ENCODE measurements at places on chromosomes 5 and 9. TPM values are rescaled to one million over a fixed set of nuclear protein-coding genes. Genes with fewer than 3 reads are reported as not detected.
A peak's percentile ranks its signal among the peaks of the same experiment; 100 is the strongest.

Gene TMC1
- 0.54 TPM for total RNA-seq

Gene LTC4S
- total RNA-seq: 10.1 TPM

Gene SCGB3A2
- total RNA-seq: 36.1 TPM

Gene TAS2R1
- 0.31 TPM for total RNA-seq

Gene HK3
- total RNA-seq: not detected

Gene SV2C
- 0.12 TPM for total RNA-seq

- no peaks in the 10 kb centered on the region for H3K4me1 ChIP-seq
- no peak overlapping the region for H3K4me3 ChIP-seq
- H3K27ac ChIP-seq: no peak overlapping the region
- no peaks in the 10 kb centered on the region for H3K36me3 ChIP-seq
These were observed 37.0 kb downstream of the C5orf22 start for GRCh38 chr5:31569068-31569467.

DNA sequence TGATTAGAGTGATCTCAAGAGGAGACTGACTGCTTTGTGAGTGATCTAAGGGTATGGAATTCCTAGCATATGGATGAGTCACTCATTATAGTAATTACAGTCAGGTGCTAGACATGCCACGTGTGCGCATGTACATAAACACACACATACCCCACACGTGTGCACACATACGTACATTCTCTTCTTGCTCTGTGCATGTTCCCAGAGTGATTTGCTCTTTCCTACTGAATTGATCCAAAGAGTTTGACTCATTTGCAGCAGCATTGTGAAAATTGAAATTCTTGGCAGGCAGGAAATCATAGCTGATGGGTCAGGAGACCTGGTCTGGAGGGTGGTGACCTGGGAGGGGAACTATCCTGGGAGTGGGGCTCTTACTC lies 63.8 kb downstream of the ANGPTL2 start:
- H3K27me3 ChIP-seq: no peaks in the 10 kb centered on the region
- no peak for DNase-seq
- no peak overlapping the region for H3K4me3 ChIP-seq
- H3K36me3 ChIP-seq: no peaks in the 10 kb centered on the region
- no peaks in the 10 kb centered on the region for H3K4me1 ChIP-seq

- peaks cover 7% of the 10 kb centered on the region for H3K4me1 ChIP-seq
- H3K36me3 ChIP-seq: no peaks in the 10 kb centered on the region
- H3K27ac ChIP-seq: no peak overlapping the region
- no peak overlapping the region for H3K4me3 ChIP-seq
- no peak for DNase-seq
These were observed 2.5 kb downstream of the ABCA2 start for GRCh38 chr9:137025517-137025966.

- H3K27me3 ChIP-seq: no peaks in the 10 kb centered on the region
- no peaks in the 10 kb centered on the region for H3K4me1 ChIP-seq
- no peak overlapping the region for H3K4me3 ChIP-seq
- no peak overlapping the region for H3K27ac ChIP-seq
These were observed 307.7 kb upstream of the TLE4 start for GRCh38 chr9:79264041-79264440.

DNA sequence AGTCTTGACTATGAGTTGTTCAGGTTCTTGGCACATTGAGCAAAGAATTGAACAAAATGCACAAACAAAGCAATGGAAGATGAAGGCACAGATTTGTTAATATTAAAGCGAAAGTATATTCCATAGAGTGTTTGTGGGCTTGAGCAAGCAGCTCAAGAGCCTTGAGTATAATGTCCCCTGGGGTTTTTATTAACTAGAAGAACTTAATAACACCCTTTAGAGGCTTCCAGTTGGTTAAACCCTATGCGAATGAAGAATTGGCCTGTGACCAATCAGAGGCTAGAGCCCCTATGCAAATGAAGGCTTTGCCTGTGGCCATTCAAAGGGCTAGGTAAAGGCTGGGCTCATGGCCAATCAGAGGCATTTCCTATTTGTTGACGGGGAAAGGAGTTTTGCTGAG lies 135.3 kb upstream of the IL12B start:
- H3K27me3 ChIP-seq: no peaks in the 10 kb centered on the region
- no peak overlapping the region for H3K4me3 ChIP-seq
- H3K36me3 ChIP-seq: no peaks in the 10 kb centered on the region
- no peaks in the 10 kb centered on the region for H3K4me1 ChIP-seq
- no peak overlapping the region for H3K27ac ChIP-seq
- no peak for DNase-seq

DNA sequence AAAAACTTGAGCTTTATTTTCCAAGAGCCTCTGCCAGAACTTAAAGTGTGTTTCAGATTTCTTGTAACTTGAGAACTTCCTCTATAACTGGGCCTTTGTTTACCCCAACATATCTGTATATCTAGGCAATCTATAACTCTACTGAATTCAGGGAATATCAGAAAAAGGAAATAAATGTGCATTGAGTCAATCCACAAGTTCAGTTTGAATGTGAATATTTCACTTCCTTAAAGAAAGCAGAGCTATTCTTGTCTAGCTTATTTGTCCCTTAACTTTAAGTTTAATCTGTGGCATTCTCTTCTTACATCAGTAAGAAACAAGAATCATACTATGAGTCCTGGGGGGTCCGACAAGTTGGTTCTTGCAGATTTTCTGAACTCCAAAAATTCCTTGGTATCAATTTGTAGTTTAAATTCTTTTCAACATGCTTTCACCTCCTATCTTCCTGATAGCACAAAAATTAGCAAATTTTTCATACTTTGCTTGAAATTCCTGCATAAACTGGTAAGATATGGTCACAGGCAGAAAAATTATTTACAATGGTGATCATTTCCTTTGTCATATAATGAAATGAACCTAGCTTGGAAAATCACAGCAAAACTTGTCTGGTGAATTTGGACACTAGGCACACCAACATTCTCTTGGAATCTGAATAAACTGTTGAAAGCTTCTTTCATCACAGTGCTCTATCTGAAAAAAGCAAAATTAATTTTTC lies 19.8 kb upstream of the ITGA1 start:
- H3K27ac ChIP-seq: no peak overlapping the region
- no peaks in the 10 kb centered on the region for H3K27me3 ChIP-seq
- no peak for DNase-seq
- H3K36me3 ChIP-seq: no peaks in the 10 kb centered on the region
- no peaks in the 10 kb centered on the region for H3K4me1 ChIP-seq

- H3K27me3 ChIP-seq: no peaks in the 10 kb centered on the region
- no peaks in the 10 kb centered on the region for H3K36me3 ChIP-seq
- H3K27ac ChIP-seq: no peak overlapping the region
- no peak overlapping the region for H3K4me3 ChIP-seq
These were observed 486.3 kb upstream of the ZNF462 start for GRCh38 chr9:106376689-106377088.

DNA sequence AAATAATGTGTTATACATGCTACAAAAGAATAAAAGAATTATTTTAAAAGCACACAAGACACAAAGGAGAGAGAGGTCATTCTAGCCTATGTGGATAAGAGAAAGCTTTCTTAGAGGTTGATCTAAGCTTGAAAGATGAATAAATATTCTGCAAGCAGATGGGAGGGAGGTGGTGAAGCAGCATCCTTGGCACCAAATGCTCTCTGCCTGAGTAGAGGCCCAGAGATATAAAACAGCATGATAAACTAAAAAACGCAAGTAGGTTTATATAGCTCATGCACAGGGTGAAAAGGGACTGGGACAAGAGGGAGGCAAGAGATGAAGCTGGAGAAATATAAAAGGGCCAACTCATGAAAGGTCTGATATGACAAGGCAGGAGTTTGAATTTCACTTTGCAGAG lies 283.2 kb upstream of the POU5F2 start:
- DNase-seq: no peak
- no peak overlapping the region for H3K4me3 ChIP-seq
- no peaks in the 10 kb centered on the region for H3K4me1 ChIP-seq

- no peak overlapping the region for H3K4me3 ChIP-seq
- H3K27me3 ChIP-seq: no peaks in the 10 kb centered on the region
- no peaks in the 10 kb centered on the region for H3K4me1 ChIP-seq
These were observed 46.4 kb downstream of the SH3RF2 start for GRCh38 chr5:145982572-145983318.

GRCh38 chr5:122702524-122702875 lies 72.4 kb upstream of the SNX2 start:
- H3K27me3 ChIP-seq: no peaks in the 10 kb centered on the region
- no peak overlapping the region for H3K4me3 ChIP-seq
- H3K36me3 ChIP-seq: no peaks in the 10 kb centered on the region
- no peak for DNase-seq
- no peaks in the 10 kb centered on the region for H3K4me1 ChIP-seq

DNA sequence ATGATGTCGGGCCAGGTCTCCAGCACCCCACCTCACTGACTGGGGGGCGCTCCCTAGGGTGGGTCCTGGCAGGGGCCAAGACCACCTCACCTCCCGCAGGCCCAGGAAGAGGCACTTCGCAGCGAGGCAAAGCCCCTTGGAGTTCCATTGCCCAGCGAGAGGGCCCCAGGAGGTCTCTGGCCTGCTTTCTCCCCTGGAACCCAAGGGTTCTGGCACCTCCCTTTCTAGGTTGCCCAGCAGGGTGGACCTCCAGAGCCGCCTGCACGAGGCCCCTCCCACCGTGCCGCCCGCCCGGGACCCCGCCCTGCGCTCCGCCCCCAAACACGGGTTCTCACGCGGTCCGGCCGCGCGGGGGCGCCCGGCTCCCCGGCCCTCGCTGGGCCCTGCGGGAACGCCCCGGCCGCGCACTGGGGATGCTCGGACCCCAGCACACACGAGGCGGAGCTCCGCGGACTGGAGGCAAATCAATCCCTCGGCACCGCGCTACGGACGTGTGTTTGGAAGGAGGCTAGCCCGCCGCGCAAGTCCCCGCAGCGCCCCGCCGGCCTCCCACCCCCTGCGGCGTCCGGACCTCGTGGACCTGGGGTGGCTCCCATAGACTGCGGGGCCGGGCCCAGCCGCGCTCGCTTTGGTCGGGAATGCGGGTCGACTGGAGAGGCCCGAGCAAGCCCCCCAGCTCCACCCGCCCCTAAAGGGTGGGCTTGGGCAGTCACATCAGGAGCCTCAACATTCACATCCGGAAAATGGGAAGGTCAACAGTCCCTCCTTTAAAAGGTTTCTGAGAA lies 99.5 kb upstream of the LMX1B start:
- H3K27ac ChIP-seq: no peak overlapping the region
- DNase-seq: peak; percentile 87
- H3K27me3 ChIP-seq: peaks cover 10% of the 10 kb centered on the region
- peak overlapping the region; percentile 49 for H3K4me3 ChIP-seq
- H3K4me1 ChIP-seq: peaks cover 18% of the 10 kb centered on the region

- no peak for DNase-seq
- no peaks in the 10 kb centered on the region for H3K4me1 ChIP-seq
- H3K4me3 ChIP-seq: no peak overlapping the region
- H3K27ac ChIP-seq: no peak overlapping the region
- no peaks in the 10 kb centered on the region for H3K36me3 ChIP-seq
These were observed 37.4 kb downstream of the CSNK1G3 start for GRCh38 chr5:123549256-123549904.

- H3K27ac ChIP-seq: no peak overlapping the region
- H3K27me3 ChIP-seq: no peaks in the 10 kb centered on the region
- H3K36me3 ChIP-seq: no peaks in the 10 kb centered on the region
- peaks cover 4% of the 10 kb centered on the region for H3K4me1 ChIP-seq
- H3K4me3 ChIP-seq: no peak overlapping the region
These were observed 20.2 kb upstream of the SPDL1 start for GRCh38 chr5:169563369-169563768.

DNA sequence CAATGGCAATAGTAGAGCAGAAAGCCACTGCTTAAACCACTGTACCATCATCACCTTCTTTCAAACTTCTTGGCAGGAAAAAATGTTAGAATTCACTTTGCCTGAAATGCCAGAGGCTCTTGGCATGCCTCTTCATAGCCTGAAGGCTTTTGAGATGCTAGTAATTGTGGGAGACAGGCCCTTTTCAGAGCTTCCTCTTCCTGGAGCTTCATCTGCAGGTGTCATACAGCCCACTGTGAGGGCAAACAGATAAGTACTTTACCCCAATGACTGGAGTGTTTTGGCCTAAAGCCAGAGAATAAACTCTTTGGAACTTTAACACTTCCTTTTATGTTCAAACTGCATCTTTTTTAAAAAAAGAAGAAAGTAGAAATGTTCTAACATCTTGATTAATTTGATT lies 81.3 kb upstream of the TMEM171 start:
- H3K4me3 ChIP-seq: no peak overlapping the region
- no peaks in the 10 kb centered on the region for H3K36me3 ChIP-seq
- no peaks in the 10 kb centered on the region for H3K27me3 ChIP-seq
- peak; percentile 89 for DNase-seq
- H3K27ac ChIP-seq: peak overlapping the region; percentile 86

- no peak overlapping the region for H3K27ac ChIP-seq
- no peaks in the 10 kb centered on the region for H3K27me3 ChIP-seq
- peaks cover 18% of the 10 kb centered on the region for H3K36me3 ChIP-seq
- no peak overlapping the region for H3K4me3 ChIP-seq
These were observed 167.9 kb downstream of the CDC42SE2 start for GRCh38 chr5:131431794-131432193.

DNA sequence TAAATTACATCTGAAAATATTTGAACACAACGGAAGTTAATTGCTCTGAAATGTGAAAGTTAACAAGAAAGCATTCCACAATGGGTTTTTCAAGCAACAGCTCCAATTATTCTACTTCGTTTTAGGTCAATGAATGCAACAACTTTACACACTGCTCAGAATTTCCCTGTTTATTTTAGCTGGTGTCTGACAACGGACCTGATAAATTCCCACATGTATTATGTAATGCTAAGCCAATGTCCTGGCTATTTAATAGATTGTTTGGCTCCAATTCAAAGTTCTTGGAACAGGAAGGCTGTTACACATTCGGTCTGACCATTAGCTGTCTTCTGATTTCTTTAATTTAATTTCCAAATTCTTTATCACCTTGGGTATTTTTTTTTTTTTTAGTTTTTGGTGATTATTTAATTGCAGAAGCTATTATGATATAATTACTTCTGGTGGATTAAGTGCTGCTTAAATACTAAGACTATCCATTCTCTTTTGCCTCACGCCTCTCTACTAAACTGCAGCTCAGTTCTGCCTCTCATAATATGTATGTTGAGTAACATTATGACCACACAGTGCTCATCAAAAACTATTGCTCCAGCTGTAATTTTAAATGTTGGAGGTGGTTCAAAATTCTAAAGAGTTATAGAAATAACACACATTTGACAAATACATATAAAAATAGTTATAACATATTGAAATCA lies 57.9 kb downstream of the MEF2C start:
- no peaks in the 10 kb centered on the region for H3K27me3 ChIP-seq
- DNase-seq: no peak
- no peaks in the 10 kb centered on the region for H3K36me3 ChIP-seq

- no peaks in the 10 kb centered on the region for H3K27me3 ChIP-seq
- H3K4me1 ChIP-seq: peaks cover 28% of the 10 kb centered on the region
- no peak overlapping the region for H3K4me3 ChIP-seq
These were observed 47.6 kb upstream of the ADCY2 start for GRCh38 chr5:7348168-7348854.

DNA sequence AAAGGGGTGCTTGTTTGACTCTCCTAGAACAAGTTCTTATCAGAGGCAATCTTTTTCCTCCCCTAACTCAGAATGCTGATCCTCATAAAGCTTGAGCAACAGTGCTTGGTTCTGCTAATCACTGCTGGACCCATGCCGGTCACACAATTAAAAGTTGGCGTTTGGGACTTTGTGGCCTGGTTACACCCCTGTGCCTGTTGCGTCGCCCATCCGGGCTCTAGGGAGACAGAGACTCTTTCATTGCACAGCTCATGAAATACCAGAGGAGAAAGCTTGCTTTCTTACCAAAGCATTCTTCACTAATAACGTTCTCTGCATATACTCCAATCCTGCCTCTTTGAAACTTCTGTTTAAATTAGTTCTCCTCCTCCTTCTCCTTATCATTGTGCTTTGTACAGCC lies 301.1 kb downstream of the NR3C1 start:
- H3K4me1 ChIP-seq: no peaks in the 10 kb centered on the region
- no peaks in the 10 kb centered on the region for H3K27me3 ChIP-seq
- H3K4me3 ChIP-seq: no peak overlapping the region

- no peak for DNase-seq
- no peaks in the 10 kb centered on the region for H3K27me3 ChIP-seq
- no peaks in the 10 kb centered on the region for H3K36me3 ChIP-seq
- no peak overlapping the region for H3K4me3 ChIP-seq
- peaks cover 3% of the 10 kb centered on the region for H3K4me1 ChIP-seq
These were observed 21.7 kb downstream of the FER start for GRCh38 chr5:108769352-108769751.

All from GM23338 (cell line).